ENCODE measurements at places on chromosomes 7 and 10.

- no peak for DNase-seq
Measured at GRCh38 chr7:6256677-6257535, 15.5 kb downstream of the CYTH3 start.

- DNase-seq = no peak
Measured at GRCh38 chr10:103758294-103758681, 97.1 kb downstream of the SH3PXD2A start.

DNA sequence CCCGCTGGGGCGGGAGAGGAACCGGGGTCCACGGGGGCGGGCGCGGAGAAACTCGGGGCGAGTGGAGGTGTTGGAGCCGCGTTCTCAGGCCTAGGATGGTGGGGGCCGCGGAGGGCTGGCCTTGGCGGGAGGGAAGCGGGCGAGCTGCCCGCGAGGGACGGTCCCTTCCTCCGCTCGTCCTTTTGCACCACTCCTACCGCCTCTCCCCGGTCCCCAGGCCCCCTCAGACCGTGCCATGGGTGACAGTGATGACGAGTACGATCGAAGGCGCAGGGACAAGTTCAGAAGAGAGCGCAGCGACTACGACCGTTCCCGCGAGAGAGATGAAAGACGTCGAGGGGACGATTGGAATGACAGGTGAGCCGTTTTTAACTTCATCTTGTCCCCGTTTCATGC lies 451 bp downstream of the SRRT start:
- DNase-seq = no peak

- no peak for DNase-seq
Measured at GRCh38 chr10:11311027-11311426, 293.4 kb downstream of the CELF2 start.

GRCh38 chr7:105703207-105703930 lies 122.1 kb upstream of the EFCAB10 start:
- DNase-seq = no peak

- DNase-seq = peak; percentile 0
Measured at GRCh38 chr10:87771871-87772500, 46.0 kb downstream of the ATAD1 start.

GRCh38 chr10:30176182-30176581 lies 116.8 kb upstream of the JCAD start:
- no peak for DNase-seq

DNA sequence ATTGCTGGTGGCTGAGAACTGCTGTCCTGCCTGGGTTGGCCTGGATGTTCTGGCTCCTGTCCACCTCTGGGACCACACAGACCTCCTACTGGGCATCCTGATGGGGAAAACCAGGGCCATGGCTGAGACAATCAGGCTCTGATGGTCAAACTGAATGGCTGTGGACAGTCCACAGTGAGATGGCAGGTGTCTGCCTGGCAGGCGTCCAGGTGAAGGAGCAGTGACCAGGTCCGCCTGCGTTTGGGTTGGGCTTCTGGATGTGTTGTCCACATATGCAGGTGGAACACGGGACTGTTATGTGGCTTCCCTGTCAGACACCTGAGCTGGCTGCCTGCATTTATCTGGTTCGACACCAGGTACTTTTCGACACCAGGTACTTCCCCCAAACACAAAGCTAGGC lies 241.7 kb downstream of the BUB3 start:
- no peak for DNase-seq

DNA sequence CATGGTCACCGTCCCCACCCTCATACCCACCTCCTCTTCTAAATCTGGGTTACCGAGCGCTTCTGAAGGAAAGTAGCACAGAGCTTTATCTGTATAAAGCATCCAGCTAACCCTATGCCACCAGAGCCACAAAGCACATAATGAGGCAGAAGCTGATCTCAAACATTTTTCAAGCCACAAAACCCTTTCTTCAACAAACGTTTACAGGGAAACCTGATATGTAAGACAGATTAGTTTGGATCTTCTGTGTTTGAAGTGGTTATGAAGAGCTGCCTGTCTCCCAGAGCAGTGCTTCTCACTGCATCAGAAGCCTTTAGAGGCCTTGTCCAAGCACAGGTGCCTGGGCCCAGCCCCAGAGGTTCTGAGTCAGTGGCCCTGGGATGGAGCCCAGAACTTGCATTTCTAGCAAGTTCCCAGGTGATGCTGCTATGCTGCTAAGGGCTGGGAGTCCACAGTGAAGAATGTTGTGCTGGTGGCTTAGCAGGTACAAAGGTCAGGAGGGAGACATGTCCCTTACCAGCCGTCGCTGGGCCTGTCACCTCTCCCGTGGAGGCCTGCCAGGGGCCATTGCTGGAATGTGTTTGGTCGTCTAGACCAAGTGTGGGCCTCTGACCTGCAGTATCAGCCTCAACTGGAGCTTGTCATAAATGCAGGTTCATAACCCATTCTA lies 90.4 kb downstream of the TAF3 start:
- DNase-seq = no peak

DNA sequence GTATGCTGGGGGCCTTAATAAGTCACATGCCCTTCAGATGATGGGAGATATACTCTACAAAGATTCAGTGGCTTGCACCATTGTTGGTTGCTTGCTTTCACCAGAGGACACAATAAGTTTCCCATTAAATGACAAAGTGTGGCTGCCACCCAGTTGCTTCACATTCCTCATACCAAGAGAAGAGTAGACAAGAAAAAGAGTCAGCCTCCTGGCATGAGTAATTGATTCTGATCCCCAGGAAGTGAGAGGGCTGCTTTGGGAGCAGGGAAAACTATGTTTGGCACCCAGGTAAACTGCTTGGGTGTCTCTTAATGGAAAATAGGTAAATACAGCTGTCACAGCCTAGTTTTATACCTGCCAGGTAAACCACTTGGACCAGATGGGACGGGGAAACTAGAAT lies 66.7 kb upstream of the IL6 start:
- DNase-seq = no peak

- DNase-seq = no peak
Measured at GRCh38 chr7:107846324-107846723, 43.3 kb upstream of the SLC26A3 start.

DNA sequence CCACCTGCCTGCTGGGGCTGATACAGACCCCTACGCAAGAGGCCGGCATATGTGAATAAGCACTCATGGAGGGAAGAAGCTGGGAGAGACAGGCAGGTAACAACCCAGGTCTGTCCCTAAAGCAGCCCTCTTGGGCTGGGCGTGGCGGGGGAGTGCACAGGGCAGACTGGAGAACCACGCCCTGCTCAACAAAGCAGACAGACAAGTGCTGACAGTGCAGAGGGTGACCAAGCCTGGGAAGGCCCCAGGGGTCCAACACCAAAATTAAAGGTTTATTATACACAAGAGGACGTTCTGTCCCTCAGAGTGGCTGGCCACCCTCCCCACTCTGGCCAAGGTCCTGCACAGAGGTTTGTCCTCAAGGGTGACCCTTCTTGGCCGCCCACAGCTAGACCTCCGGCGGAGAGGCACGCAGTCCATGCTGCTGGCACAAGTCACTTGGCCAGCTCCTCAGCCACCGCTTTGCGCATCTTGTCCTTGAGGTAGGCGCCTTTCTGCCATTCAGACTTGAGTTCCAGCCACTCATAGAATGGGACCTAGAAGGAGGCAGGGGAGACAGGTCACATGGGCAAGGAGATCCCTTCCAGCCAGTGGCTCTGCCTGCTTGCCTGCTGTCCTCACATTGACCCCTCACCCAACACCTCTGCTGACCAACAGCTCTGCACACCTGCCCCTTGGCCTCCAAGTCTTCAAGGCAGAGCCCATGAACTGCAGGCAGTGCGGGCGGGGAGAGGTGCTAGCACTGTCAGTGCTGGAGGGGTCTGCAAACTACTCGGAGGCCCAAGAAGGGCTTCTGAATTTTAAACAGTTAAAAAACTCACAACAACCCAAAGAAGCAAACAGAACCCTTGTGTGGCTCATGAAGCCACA lies 11.4 kb upstream of the NACAD start:
- no peak for DNase-seq

GRCh38 chr10:78976825-78977755 lies 91.7 kb upstream of the ZMIZ1 start:
- no peak for DNase-seq

- DNase-seq = no peak
Measured at GRCh38 chr7:81624650-81625631, 144.9 kb downstream of the HGF start.

DNA sequence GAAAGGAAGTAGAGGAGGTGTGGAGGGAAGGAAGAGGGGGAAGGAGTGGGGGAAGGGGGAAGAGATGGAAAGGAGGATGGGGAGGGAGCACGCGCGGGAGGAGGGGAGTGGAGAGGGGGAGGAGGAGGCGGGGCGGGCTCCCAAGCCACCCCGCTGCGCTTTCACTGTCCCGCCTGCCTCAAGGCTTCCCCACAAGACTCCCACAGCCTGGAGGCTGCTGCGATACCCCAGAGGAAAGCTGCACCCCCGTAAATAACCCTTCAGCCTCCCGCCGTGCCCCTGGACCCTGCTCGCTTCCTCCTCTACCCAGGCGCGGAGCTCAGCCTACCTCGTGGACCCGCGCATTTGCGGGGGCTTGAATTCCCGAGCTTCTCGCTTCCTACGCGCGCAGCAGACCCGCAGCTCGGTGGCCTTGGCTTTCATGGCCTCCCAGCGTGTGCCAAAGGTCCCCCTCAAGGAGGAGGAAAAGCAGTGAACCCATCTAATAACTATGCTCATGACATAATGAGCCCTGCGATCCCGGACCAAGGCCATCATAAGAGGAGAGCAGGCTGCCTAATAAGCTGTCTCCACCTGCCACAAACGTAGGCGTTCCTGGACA lies at the start of gene C10orf67:
C10orf67 (minus strand) TSS at position 557 of the 601 bp plus-strand sequence; CDS start at position 534, 23 bp downstream.
- no peak for DNase-seq

GRCh38 chr7:81111781-81112540 lies 193.1 kb upstream of the SEMA3C start:
- no peak for DNase-seq

DNA sequence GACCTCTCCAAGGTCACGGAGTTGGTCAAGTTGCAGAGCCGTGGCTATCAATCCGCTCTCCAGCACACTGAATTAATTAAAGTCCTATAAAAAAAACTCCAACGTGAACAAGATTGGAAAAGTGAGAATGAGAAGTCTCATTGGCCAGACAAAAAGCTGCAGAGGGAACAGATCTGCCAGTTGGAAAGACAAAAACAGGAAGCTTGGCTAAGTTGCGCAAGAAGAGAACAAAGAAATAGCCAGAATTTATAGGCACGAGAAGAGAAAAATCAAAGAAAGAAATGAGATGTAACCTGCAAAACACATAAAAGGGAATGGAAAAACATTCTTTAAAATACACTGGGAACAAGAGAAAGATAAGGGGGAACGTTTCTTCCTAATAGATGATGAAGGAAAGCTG lies 45.7 kb upstream of the CRTAC1 start:
- DNase-seq = no peak

- no peak for DNase-seq
Measured at GRCh38 chr7:25665903-25666670, 437.8 kb upstream of the NPVF start.

DNA sequence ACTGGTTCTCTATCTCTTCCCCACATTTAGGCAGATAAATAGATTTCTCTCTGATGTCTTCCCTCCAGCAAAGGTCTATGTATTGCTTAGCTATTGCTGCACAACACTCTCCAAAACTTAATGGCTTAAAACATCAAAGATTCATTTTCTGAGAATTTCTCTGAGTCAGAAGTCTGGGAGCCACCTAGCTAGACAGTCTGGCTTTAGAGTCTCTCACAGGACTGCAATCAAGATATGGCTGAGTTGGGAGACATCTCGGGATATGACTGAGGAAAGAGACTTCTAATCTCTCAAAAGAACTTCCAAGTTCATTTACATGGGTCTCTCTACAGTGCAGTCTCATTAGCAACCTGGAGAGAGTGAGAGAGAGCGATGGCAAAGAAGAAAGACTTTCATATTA lies 553.6 kb upstream of the GHITM start:
- no peak for DNase-seq

GRCh38 chr10:50917486-50917885 lies 32.1 kb upstream of the A1CF start:
- no peak for DNase-seq

- no peak for DNase-seq
Measured at GRCh38 chr7:151132461-151133205, 34.9 kb downstream of the GBX1 start.

GRCh38 chr10:61263518-61263917 lies 189.7 kb downstream of the TMEM26 start:
- no peak for DNase-seq

- DNase-seq = no peak
Measured at GRCh38 chr7:49783446-49783845, 10.0 kb downstream of the VWC2 start.

DNA sequence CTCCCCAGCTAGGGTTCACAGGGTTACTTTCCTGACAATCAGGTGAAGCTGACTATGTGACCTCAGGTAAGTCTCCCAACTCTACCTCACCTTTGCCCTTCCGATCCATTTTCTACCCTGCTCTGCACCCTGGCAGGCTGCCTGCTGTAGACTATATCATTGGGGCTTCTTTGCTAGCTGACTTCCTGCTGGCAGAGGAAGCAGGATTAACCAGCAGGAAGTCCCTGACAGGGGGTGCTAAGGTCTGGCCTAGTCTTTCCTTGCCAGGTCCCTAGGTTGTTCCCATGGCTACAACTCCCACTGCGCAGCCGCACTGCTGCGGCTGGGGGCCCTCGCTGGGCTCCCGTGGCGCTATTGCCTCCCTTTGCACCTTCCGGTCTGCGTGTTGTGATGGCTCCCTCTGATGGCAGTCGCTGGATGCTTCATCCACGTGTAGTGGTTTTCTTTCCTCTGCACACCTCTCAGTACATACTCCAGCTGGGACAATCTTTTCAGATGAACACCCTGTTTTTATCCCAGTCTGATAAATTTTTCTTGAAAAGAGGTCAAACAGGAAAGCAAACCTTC lies 365.9 kb downstream of the REEP3 start:
- DNase-seq = no peak

Data from DMS79 treated with DMSO at 0.1 percent for 48 hours (cell line).